ENCODE measurements at places on chromosomes 7 and 10.

- DNase-seq = no peak
These were observed 47.7 kb upstream of the MKRN1 start for GRCh38 chr7:140526787-140527664.

DNA sequence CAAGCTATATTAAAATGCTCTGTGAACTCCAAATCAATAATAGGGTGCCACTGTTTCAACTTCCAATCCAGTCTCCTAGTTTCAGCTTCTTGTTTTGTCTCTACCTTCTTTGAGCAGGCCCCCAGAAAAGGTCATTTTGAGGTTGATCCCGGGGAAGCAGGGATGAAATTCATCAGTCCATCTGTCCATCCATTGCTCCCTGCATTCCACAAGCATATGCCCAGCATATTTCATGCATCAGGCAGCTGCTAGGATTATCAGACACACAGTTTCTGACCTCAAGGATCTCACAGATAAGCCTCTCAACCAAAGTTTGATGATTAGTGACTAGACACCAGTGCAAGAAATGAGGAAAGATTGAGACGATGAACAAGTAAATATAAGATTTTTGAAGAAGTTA, 186.6 kb upstream of the PDE1C start:
- no peak for DNase-seq

DNA sequence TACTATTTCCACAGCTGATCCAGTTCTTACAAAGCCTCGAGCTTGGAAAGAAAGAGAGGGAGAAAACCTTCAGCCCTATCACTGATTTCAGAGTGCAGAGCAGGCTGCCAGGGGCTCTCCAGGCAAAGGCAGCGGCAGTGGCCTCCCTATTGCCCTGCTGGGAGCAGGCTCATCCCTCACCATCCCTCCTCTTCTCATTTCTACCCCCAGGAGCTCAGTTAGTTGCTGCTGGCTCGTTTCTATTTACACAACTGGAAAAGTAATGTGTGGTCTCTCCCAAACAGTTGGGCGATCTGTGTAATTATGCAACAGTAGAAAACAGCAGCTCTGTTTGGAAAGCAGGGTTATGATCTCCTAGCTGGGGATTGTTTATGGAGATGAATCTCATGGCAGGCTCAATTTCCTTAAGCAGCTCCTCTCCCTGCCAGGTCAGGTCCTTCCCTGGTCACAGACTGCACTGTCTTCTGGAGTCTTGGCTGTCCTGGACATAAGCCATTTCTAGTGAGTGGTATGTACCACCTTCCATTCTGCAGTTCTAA, 28.7 kb upstream of the TNS3 start:
- peak; percentile 86 for DNase-seq

DNA sequence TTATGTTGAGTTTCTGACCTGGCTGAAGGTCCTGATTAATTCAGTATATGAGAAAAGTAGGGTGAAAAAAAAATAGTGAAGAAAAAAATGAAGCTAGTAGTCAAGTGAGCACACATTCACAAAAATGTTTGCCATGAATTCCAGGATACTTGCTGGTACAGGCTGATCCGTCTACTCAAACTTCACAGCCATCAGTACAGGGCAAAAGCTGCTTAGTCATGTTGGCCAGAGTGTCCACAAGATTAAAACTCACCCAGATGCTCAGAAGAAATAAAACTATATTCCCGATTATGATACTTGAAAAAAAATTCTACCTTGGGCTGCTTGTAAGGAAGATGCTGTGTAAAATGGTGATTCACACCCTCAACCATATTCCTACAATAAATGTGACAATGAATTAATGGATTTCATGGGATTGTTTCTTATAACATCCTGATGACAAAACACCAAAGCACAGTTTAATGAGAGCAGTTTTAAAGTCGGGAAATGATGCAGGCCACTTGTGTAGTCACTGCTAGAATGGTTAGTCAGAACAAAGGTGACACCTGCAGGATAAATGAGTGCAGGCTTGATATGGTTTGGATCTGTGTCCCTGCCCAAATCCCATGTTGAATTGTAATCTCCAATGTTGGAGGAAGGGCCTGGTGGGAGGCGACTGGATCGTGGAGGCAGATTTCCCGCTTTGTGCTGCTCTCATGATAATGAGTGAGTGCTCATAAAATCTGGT, 49.2 kb upstream of the ANKRD1 start:
- peak; percentile 18 for DNase-seq

DNA sequence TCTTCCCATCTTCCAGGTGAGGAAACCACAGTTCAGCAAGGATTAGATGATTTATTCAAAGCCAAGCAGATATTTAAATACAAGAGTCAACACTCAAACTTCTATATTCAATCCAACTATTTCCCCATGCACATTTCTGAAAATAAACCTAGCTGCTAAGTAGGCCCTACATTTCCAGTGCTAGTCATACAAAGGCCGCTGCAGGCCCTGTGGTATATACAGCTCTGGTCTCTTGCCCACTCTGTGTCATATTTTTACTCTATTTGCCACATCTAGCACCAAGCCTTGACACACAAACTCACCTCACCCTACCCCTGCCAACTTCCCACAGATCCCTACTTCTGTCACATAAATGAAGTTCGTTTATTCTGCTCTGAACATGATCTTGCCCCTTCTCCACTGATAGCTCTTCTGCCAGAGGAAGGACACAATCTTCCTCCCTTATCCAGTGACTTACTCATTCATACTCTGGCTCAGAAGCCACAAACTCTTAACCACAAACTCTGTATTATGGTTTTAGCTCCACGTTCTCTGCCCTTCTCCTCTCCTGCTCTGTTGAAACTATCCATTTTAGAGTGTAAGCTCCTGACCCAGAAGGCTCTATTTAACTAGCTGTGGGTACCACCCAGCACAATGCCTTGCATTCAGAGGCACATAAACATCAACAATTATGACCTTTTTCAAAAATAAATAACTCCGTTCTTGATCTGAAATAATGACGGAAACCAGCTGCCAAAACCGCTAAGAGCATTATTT, 180.7 kb downstream of the CPEB3 start:
- no peak for DNase-seq

DNA sequence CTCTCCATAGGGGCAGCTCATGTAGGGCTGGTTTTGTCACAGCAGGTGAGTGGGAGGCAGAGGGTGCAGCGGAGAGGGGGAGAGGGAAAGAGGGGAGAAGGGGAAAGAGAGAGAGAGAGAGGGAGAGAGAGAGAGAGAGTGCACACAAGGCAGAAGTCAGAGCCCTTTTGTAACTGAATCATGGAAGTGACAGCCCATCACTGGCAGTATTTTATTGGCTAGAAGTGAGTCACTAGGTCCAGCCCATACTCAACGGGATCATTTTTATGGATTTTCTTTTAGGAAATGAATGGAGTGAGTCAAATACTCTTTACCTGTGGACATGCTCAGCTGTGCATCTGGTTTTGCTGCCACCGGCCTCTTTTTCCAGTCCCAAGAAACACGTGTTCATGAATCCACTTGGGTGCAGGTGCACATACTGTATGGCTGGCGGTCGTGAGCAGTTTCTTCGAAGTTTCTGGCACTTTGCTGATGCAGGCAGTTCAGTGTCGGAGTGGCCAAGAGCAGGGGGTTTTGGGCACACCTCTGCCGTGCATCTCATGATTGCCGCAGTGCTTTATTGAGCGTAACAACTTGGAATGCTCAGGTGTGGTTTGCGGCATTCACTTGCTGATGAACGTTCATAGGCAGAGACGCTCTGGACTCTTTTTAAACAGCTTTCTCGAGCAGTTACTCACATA, 40.3 kb downstream of the DOCK1 start:
- DNase-seq = no peak

GRCh38 chr10:42883993-42884983, 101.7 kb downstream of the BMS1 start:
- no peak for DNase-seq

- no peak for DNase-seq
These were observed 86.8 kb downstream of the MPLKIP start for GRCh38 chr7:40047661-40048060.

GRCh38 chr10:47087667-47088066, 176.4 kb downstream of the PTPN20 start:
- DNase-seq = no peak

DNA sequence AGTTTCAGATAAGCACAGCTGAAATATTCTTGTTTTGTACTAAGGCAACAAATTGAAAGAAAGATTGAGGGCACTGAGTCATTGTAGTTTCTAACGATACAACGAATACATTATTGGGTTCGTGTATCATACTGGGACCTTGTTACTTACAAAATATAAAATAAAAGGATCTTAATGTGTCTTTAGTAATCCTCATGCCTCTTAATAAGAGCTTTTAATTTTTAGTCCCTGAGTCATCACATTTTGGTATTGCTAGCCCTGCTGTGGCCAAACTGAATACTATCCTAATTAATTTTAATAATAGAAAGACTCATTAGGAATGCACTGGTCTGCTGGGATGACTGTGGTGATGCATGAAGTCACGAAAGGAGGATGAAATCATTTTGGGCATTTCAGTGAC, 309.7 kb downstream of the EXOC4 start:
- DNase-seq = no peak

- no peak for DNase-seq
These were observed 20.3 kb upstream of the LANCL2 start for GRCh38 chr7:55344840-55345239.

GRCh38 chr7:150952331-150953050, 25.6 kb downstream of the KCNH2 start:
- no peak for DNase-seq

DNA sequence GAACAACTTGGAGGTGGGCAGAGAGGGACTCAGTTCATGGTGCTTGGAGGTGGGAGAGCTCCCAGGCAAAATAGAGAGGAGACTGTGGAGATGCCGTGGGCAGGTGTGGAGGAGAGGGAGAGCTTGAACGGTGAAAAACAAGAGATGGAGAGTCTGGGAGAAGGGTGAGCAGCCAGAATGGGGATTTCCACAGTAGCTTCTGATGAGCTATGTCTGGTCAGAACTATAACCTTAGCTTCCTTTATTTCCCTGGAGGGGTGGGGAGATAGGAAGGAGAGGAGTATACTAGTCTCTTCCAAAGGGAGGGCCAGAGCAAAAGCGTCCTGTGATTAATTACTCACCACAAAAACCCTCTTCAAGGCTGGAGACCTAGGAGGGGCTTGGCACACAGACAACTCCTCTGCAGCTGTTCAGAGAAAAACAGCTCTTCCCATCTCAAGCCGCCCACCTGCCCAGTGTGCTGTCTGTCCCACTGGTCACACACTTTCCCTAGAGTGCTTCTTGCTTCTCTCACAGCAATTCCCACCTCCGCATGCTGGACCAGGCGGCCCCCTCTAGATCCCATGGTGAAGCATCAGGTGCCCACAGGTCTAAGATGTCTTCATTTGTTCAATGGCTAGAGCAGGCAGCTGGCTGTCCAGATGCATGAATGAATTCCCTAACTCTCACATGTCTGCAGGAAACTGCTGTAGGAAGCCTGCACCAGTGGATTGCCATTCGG, 41.9 kb downstream of the TAS2R41 start:
- DNase-seq = peak; percentile 43

GRCh38 chr7:99560834-99561736, 2.6 kb downstream of the ZNF655 start:
- DNase-seq = no peak

DNA sequence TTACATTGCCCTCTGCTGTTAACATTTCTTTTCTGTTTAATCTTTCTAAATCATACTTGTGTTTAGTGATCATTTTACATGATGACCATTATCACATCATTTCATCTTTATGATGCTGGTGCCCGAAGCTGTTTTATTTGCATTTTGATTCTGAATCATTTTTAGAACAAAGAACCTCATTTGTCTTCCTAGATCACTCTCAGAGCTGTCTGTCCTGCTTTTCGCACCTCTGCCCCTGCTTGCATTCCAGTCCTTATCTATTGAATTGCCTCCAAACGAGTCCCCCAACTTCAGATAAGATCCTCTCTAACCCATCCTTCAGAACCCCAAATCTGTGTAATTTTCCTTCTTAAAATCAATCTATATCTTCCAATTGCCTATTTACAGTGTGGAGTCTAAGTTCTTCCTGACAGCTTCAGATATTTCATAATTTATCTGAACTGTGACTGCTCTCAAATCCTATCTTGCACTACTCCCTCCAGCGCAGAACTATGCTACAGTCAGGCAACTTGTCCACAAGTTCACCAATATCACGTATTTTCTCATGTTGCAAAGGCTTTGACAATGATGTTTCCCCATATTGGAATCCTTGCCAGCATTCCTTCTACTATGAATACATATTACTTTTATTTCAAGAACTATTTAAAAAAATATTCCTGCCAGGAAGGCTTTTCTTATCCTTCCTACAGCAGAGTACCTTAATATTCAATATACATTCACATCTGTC, 346.5 kb upstream of the CACNA2D1 start:
- DNase-seq = no peak

DNA sequence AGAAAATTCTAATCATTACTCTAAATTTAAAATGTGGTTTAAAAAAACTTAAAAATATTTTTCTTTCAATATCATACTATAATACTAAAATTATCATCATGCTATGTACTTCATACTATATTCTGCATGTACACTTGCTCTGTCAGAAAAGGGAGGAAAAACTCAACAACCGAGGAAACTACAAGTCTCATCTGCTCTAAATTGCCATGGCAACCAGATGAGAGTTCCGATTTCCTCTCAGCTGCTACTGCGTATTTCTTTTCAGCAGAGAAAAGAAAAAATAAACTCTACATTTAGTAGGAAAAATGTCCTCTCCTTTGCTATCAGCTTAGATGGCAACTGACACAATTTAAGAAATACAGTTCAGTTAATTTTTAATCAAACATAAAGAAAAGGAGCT, 178.9 kb downstream of the SRPK2 start:
- no peak for DNase-seq

DNA sequence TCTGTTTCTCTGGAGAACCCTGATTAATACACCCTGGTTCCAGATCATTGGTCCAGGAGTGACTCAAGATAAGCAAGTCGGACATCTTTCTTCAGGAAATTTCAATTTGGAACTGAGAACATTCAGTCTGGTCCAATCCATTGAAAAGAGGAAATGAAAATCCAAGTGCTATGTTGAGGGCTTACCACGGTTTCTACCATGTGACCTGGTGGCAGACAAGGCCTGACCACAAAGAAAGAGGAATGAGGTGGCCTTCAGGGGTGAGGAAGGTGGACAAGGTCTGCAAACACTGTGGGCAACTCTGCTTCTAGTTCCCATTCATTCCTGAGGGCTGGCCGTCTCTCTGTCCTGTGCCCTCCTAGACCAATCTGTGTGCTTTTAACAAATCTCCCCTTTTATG, 149.2 kb upstream of the GHITM start:
- DNase-seq = no peak

GRCh38 chr10:75352650-75353049, 48.9 kb downstream of the ZNF503 start:
- DNase-seq = no peak

GRCh38 chr7:12800486-12800885, 113.1 kb downstream of the ARL4A start:
- DNase-seq = no peak

GRCh38 chr7:127786184-127786583, 134.2 kb downstream of the SND1 start:
- no peak for DNase-seq

Measured in AG04450 (cell line).